ENCODE measurements at places on chromosomes 13 and 19.
A peak's percentile ranks its signal among the peaks of the same experiment; 100 is the strongest.

GRCh38 chr13:111926501-111927180 lies 140.3 kb upstream of the SOX1 start:
- DNase-seq: peak; percentile 22

DNA sequence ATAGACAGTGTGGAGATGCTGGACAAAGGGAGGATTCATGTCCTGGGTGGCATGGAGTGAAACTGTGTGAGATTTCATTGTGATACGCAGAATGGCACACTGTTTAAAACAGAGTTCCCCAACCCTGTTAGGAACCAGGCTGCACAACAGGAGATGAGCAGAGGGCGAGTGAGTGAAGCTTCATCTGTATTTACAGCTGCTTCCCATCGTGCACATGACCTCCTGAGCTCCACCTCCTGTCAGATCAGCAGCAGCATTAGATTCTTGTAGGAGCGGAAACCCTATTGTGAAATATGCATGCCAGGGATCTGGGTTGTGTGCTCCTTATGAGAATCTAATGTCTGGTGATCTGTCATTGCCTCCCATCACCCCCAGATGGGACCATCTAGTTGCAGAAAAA lies 72.5 kb downstream of the RAP2A start:
- no peak for DNase-seq

DNA sequence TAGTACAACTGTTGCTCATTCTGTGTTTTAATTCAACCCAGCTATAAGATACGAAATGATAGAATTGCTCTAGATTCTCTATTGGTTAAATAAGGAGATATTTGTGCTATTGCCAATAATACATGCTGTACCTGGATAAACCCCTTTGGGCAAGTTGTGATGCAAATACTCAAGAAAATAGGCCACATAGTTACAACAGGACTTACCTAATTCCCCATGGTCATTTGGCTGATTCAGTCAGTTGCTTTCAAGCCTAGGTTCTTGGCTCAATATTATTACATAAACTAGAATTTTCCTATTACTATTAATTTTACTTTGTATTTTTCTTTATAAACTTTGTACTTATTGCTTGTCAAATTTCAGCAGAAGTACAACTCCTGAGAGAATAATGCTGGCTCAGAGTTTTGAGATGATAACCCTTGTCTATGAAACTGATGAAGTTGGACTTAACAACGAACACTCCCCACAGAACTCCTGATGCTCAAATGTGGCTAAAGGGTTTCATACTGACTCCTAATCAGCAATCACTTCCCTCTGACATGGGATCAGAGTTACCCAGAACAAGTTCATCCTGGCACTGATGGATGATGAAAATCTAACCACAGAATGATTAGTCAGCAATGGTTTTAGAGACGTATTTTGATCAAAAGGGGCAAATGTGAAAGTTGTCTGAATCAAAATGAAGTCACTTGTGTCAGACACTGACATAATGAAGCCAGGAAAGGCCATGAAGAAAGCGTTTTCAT lies 221.1 kb downstream of the ITGBL1 start:
- no peak for DNase-seq

- DNase-seq: no peak
These were observed 12.0 kb downstream of the LPAR6 start for GRCh38 chr13:48400850-48401291.

- peak; percentile 80 for DNase-seq
These were observed 114.7 kb upstream of the MCF2L start for GRCh38 chr13:112854321-112854720.

DNA sequence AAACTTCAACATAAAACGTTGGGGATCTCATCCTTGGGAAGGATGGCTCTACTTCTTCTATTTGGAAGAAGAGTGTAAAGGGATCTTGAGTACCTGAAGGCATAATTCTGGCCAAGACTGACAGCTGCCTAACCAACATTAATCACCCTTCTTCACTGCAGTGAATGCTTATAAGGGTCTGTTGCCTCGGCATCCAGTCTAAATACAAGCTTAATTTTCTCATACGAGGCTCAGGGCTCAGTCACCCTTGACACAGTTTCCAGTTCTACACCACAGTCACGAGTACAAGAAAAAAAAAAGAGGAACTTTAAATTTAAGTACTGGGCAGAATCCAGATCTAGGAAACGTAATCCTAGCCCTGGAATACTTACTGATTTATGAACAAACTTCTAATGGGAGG lies 9.0 kb downstream of the FPR3 start:
- no peak for DNase-seq

- DNase-seq: peak; percentile 97
These were observed 82.9 kb upstream of the C1QTNF9B start for GRCh38 chr13:23980160-23980551.

- no peak for DNase-seq
These were observed 2.8 kb upstream of the WBP4 start for GRCh38 chr13:41058295-41059070.

Measured in posterior vena cava (tissue), 2 donors.